Activated T-helper 2 cell treated with anti-CD3 and anti-CD28 coated beads, Interferon-gamma antibody, Interleukin-2, Interleukin-4, amounts not matched to agents 10 μg/mL and 5 μg/mL and 100 μg/mL, durations not matched to agents 14 hours and 24 hours and 36 hours (primary cell): ENCODE measurements at places on chromosomes 1 and 21.
A peak's percentile ranks its signal among the peaks of the same experiment; 100 is the strongest.

- no peak for DNase-seq
These were observed 43.2 kb downstream of the TMCO4 start for GRCh38 chr1:19756480-19756879.

DNA sequence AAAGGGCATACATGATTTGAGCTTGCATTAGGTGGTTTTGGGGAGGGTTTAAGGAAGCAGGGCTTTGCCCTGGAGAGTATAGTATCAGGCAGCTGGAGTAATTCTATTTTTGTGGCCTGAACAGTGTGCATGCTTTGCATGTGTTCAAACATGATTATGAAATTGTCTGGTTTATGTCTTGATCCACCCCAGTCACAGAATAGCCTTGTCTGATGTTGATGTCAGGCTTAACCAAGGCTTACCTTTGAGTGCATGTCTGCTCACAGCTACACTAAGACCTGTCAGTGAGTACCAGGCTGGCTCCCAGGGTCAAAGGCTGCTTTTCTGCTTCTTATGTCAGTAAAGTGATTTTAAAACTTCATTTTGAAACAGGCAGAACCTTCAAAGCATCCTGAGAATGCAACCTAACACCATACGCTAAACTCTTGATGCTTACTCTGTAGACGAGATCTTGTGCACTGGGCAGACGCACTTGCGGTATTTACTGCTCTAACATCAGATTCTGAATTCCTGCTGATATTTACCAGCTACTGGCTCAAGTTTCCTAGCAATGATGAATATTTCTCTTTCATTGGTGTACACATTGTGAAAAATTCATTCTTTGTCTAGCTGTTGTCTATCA is 78.9 kb downstream of the MAP3K21 start:
- DNase-seq: no peak

GRCh38 chr1:153556348-153556747 is 7.3 kb upstream of the S100A3 start:
- DNase-seq: no peak

- no peak for DNase-seq
These were observed 81.8 kb downstream of the CDC7 start for GRCh38 chr1:91582431-91582921.

DNA sequence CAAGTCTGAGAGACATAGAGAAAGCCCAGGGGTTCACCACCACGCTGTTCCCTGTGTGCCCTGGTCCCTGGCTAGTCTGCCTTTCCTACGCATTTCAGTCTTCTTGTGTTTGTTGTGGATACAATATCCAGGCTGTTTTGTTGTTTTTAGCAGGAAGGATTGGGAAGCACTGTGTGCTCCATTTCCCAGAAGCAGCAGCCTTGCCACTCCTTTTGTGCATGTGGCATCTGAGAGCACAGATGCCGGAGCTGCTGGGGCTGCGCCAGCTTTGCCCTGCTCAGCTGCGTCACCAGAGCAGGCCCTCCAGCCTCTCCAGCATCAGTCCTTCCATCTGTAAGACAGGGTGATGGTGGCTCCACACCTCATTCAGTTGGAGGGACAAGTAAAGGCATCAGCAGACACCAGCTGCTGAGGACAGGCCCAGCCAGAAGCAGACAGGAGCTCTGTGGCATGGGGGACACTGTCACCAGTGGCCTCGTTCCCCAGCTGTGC is 94.4 kb upstream of the COL6A1 start:
- no peak for DNase-seq

DNA sequence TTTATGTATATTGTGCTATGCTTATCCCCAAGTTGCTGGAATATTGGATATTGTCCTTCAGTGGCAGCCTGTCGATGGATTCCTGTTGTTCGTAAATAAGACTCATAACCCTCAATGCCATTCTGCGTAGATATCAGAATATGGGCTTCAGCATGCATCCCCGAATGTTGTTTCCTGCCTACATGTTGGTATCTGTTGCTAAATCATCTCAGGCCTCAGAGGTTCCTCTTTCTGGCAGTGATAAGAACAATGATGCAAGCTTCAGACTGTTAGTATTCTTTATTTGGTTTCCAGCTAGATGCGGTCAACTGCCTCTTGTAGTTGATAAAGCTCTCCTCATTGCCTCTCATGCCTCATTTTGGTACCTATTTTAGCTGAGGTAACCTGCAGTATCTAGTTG is 2082.6 kb downstream of the MRPL39 start:
- DNase-seq: no peak

- no peak for DNase-seq
These were observed 54.1 kb downstream of the TAS1R2 start for GRCh38 chr1:18805150-18805879.

DNA sequence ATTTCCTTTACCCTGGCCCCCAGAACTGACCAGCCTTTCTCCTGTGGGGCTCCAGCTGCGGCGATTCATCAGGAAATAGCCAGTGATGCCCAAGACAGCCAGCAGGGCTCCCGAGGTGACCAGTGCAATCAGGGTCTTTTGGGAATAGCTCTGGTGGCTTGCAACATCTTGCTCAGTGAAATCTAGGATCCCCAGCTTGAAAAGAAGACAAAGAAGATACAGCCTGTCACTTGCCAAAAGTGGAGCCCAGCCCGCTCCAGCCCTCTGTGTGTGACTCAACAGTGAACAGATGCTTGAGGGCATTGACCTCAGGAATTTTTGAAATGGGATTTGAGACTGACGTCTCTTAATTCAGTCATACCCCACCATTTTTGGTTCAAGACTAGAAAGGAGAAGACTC is 22.3 kb downstream of the CD34 start:
- DNase-seq: no peak

DNA sequence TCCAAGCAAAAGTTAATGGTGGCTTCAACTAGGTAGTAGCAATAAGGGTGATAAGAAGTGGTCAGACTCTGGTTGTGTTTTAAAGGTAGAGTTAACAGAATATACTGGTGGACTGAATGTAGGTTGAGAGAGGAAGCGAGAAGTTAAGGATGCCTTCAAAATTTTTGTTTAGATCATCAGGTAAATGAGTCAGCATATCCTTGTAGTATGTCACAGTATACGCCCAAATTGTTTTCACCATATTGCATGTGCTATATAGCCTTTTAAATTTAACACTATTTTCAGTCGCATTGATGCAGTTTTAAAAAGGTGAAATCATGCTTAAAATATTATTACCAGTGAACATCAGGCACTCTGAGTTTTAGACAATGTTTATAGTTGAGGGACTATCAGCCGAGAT is 74.6 kb downstream of the RBM11 start:
- no peak for DNase-seq

DNA sequence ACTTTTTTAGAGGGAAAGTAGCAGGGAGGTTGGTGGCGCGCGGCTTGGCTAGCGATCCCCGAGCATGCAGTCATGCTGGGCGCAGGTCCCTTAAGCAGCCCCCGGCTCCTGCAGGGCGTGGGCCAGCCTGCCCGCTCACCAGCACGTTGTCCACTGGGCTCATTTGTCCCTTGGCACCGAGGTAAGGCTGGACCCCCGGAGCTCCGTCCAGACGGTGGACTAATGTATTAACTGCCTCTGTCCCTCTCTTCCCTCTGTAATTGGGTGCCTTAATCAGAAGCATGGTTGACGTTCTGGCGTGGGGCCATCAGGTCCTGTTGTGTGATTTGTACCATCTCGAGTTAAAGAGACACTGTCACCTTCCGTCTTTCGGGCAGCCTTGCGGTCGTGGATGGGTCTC is 17.7 kb downstream of the TMEM201 start:
- DNase-seq: no peak

DNA sequence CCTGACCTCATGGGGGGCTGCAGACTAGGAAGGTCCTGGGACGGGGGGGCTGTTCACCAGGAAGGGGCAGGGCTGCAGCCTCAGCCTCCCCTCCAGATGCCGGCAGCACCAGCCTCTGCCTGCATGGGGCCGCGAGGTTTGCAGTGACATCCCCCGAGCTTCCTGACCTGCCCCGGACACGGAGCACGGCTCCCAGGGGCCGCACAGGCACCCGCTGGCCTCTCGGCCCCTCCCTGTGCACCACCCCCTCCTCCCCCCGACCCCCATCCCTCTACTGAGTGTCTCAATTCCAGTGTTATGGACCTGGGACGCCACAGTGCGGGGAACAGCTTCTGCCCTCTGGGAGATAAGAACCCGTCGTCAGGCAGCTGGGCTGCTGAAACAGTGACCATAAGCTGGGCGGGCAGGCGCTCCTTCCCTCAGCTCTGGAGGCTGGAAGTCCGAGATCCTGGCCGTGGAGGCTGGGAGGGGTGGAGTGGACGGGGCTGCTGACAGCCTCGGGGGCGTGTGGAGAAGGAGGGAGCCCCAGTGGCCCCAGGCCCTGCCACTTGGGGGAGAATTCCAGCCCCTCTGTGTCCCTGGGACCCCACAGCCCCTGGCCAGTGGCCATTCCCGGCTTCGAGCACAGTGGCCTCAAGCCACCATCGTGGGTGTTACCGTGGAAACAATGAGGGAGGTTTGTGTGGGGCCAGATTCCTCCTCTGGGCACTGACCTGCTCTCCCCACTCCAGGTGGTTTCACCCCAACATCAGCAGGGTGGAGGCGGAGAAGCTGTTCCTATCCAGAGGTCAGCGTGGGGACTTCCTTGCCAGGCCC is 11.6 kb downstream of the RNF223 start:
- DNase-seq: no peak

DNA sequence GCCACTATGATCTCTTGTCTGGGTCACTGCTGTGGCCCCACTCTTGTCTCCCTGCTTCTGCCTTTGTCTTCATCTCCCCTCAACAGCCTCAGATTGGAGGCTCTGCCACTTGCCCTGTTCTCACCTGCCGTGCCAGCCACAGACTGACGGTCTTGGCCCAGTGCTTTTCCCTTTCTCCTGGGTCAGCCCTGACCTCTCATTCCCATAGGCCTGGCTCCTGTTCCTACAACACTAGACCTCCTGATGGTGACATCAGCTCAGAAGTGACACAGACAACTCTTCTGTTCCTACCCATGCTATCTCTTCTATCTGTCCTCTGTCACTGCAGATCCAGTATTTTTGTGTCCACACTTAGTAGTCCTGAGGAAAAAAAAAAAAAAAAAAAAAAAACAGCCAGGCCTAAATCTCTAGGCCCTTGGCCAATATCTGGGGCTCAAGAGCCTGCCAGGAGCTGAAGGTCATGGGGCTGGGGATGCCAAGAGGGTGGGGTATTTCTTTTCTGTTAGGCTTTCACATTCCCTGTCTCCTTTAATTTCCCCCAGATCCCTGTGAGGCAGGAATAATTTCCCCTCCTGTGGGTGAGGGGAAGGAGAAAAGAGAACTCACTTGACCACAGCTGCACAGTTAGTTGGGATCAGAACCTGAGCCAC is 42.0 kb upstream of the FOXO6 start:
- no peak for DNase-seq

DNA sequence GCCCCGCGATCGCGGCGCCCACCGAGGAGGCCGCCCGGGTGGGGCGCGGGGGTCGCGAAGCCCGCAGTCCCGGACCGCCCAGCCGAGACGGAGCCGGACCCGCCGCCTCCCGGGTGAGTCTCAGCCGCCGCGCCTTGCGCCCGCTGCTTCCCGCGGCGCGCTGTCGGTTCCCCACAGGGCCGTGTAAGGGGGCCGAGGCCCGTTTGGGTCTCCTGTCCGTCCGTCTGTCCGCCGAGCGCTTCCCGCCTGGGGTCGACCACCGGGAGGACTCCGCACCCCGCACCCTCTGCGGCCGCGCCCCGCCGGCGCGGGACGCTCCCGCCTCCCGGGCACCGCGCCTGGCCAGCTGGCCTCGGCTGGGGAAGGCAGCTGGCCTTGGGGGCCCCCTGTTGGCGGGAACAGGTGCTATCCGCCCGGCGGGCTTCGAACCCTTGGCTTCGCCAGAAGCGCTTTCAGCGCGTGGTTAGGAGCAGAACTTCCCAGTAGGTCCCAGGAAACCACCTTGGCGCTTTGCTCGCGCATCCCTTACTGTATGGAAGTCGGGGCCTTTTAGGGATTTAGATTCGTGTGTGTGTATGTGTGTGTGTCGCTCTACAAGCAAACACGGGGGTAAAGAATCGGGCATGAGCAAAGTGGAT is 414 bp downstream of the TMEM51 start:
- DNase-seq: no peak

DNA sequence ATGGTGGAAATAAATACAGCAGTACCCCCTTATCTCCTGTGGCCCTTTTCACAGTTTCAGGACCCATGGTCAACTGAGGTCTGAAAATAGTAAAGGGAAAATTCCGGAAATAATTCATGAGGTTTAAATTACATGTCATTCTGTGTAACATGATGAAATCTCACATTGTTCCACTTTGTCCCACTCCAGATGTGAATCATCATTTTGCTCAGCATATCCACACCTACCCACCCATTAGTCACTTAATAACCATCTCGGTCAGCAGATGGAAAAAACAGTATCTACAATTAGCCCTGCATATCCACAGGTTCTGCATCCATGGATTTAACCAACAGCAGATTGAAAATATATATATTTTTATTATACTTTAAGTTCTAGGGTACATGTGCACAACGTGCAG is 86.9 kb upstream of the GORAB start:
- DNase-seq: no peak

GRCh38 chr1:31529999-31530684 is 46.2 kb upstream of the TINAGL1 start:
- DNase-seq: no peak

GRCh38 chr1:167849666-167850065 is 64.3 kb downstream of the ADCY10 start:
- DNase-seq: no peak

GRCh38 chr21:15943009-15943666 is 213.4 kb downstream of the USP25 start:
- no peak for DNase-seq

- no peak for DNase-seq
These were observed 738 bp upstream of the KCNA2 start for GRCh38 chr1:110606657-110607535.

GRCh38 chr1:241611736-241612135 is 28.4 kb downstream of the CHML start:
- DNase-seq: no peak

GRCh38 chr1:155206891-155207805 is 549 bp downstream of the THBS3 start:
- peak; percentile 84 for DNase-seq

- DNase-seq: no peak
These were observed 48.5 kb downstream of the CAPN2 start for GRCh38 chr1:223760833-223761232.

DNA sequence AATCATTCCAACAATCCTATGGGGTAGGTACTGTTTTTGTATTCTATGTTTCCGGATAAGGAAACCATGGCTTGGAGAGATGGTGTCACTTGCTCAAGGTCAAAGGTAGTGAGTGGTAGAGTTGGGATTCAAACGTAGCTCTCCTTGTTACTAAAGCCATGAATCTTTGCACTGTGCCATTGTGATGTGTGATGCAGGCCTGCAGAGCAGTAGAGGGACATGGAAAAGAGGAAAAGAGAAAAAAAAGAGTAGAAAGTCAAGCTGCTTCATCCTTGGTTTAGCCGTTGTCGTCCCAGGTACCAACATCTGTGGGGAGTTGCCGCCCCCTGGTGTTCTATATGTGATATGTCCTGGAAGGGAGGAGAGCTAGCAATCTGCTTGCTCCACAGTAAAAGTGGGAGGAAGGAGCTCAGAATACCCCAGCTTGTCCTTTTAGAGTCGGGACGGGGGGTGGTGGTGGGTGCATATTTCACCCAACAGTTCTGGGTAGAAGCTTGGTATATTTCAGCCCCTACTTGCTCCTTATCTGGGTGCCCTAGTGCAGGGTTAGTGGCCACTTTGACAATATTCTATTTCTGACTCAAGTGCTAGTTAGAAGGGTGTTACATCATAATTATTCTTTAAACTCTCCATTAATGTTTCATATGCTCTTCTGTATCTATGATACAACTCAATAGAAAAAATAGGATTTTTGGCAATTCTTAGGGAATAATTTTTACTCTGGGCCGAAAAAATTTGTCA is 98.4 kb downstream of the EBNA1BP2 start:
- DNase-seq: peak; percentile 55
